Heart left ventricle (tissue), 16 donors: ENCODE measurements at places on chromosomes 16 and 17.
A peak's percentile ranks its signal among the peaks of the same experiment; 100 is the strongest.

GRCh38 chr17:77182205-77183172 lies 41.7 kb downstream of the SEC14L1 start:
- no peaks in the 10 kb centered on the region for H3K27me3 ChIP-seq
- no peaks in the 10 kb centered on the region for H3K36me3 ChIP-seq
- peaks cover 87% of the 10 kb centered on the region for H3K4me1 ChIP-seq
- DNase-seq = no peak

DNA sequence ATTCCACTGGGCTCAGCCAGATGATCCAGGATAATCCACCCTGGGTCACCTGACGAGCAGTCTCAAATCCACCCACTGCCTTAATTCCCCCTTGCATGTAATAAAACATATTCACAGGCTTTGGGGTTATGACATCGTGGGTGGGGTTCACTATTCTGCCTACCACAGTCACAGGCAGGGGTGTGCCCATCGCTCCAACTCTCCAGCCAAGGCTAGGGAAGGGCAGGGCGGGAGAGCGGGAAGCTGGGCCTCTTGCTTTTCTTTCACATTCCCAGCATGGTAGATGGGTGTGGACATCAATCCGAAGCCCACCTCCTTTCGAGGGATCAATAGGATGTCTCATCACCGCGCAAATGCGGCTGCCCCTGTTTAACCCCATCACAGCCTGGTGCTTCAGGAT lies 12.7 kb upstream of the CD300LD start:
- H3K4me1 ChIP-seq = no peaks in the 10 kb centered on the region
- H3K4me3 ChIP-seq = no peak overlapping the region
- H3K36me3 ChIP-seq = no peaks in the 10 kb centered on the region
- DNase-seq = no peak
- H3K27me3 ChIP-seq = no peaks in the 10 kb centered on the region

DNA sequence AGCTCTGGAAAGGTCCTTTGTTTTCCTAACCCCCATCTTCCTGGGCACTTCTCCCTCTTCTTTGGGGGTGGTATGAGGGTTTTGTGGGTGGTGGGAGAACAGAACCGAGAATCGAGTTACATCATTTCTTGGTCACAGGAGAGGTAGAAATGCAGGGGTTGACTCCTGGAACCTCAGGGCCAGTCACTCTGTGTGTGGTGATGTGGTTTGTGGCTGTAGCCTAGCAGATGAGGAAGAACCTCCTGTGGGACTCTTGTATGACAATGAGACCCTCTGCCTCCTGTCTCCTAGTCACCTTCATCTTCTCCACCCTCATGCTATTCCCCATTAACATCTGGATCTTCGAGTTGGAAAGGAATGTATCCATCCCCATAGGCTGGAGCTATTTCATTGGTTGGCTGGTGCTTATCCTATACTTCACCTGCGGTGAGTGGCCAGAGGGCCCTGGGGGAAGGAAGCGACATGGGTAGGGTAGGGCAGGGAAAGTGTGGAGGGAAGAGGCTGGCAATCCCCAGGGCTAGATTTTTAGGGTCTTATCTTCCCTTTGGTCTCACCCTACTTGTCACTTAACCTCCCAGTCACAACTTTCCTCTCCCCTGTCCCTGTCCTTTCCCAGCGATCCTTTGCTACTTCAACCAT lies 5.5 kb downstream of the ODF4 start:
- H3K4me1 ChIP-seq = no peaks in the 10 kb centered on the region
- DNase-seq = no peak
- no peak overlapping the region for H3K4me3 ChIP-seq
- H3K27ac ChIP-seq = no peak overlapping the region
- H3K27me3 ChIP-seq = no peaks in the 10 kb centered on the region

- H3K4me3 ChIP-seq = peak overlapping the region; percentile 69
- H3K27ac ChIP-seq = no peak overlapping the region
Measured at GRCh38 chr17:75842963-75843576, 1.1 kb downstream of the UNC13D start.

DNA sequence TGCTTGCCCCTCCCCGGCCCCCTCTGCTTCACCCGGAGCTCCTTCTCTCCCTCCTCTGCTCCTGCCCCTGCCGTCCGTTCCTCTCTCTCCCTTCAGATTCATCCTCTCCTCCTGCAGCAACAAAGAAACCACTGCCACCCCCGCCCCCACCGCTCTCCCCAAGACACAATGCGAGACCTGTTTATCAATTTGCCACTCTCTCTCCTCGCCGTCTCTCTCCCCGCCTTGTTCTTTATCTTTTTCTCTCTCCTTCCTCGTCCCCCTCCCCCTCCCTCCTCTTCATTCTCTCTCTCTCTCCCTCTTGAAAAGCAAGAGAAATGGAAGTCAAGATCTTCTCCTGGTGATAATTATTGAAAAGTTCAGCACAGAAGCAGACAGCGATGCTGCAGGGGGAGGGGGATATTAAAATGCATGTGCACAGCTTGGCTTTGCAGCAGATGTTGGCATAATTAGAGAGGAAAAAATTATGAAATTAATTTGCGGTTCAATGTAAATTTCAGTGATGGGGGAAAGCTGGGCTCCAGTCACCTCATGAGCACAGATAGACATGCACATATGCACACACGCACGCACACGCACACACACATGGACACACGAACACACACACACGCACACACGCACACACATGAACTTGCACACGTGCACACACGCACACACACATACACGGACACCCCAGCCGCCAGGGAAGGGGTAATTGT lies 58.1 kb upstream of the CBFA2T3 start:
- H3K27ac ChIP-seq = no peak overlapping the region
- no peaks in the 10 kb centered on the region for H3K4me1 ChIP-seq
- H3K27me3 ChIP-seq = peaks cover 4% of the 10 kb centered on the region

DNA sequence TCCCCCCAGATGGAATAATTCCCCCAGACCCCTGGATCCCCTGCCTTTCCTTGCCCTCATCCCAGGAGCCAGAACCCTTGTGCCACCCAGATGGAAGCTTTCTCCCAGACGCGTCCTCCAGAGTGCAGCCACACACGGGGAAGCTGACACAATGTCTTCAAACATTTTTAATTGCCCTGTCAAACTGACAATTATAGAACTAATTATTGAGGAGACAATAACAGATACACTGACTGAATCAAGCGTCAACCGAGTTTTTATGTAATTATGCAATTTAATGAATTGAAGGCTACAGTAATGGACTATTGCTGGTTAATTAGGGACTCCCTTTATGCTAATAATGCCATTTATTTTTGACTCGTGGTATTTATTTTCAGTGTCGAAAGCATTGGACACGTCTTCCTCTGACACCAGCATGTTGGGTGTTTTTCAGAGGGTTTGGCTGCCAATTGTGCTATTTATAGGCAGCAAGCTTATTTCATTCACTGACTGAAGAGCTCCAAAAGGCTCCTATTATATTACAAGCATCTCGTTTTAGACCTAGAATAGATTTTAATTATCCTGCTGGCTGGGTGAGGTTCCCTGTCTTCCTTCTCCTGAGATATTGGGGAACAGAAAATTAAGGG lies 298.2 kb upstream of the C16orf82 start:
- no peaks in the 10 kb centered on the region for H3K36me3 ChIP-seq
- H3K4me3 ChIP-seq = no peak overlapping the region
- no peaks in the 10 kb centered on the region for H3K4me1 ChIP-seq
- H3K27ac ChIP-seq = no peak overlapping the region
- DNase-seq = no peak
- H3K27me3 ChIP-seq = no peaks in the 10 kb centered on the region

DNA sequence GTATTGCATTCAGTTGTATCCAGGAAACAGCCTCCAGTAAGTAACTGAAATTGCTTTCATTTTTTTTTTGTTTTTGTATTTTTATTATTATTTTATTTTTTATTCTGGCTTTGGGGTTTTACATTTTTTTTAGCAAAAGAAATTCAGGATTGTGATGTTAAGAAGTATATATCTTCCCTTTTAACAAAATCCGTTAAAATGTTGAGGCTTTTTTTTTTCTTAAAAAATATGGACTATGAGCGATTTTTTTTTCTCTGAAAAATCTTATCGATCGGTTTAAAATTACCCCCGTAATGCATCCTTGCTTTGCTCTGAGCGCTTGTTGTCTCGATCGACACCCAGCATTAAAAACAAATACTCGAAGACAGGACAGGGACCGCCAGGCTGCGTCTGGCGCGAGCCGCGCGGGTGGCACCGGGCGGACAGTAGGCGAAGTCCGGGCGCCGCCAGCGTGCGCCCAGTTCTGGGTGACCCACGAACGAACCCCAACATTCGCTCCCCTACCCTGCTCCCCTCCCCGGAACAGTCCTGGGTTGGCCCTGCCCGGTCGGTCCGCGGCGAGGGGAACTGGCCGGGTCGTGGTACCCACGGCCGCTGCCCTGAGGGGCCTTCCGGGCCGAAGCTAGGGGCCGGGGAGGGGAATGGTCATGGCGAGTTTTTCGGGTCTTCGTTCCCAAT lies 482 bp downstream of the BAHCC1 start:
- H3K27me3 ChIP-seq = no peaks in the 10 kb centered on the region
- DNase-seq = no peak
- H3K4me1 ChIP-seq = peaks cover 26% of the 10 kb centered on the region
- peak overlapping the region; percentile 97 for H3K27ac ChIP-seq
- H3K36me3 ChIP-seq = no peaks in the 10 kb centered on the region

GRCh38 chr16:85359147-85359822 lies 247.0 kb upstream of the CIBAR2 start:
- no peaks in the 10 kb centered on the region for H3K36me3 ChIP-seq
- DNase-seq = no peak
- no peak overlapping the region for H3K27ac ChIP-seq
- no peaks in the 10 kb centered on the region for H3K4me1 ChIP-seq
- H3K27me3 ChIP-seq = no peaks in the 10 kb centered on the region
- H3K4me3 ChIP-seq = no peak overlapping the region

DNA sequence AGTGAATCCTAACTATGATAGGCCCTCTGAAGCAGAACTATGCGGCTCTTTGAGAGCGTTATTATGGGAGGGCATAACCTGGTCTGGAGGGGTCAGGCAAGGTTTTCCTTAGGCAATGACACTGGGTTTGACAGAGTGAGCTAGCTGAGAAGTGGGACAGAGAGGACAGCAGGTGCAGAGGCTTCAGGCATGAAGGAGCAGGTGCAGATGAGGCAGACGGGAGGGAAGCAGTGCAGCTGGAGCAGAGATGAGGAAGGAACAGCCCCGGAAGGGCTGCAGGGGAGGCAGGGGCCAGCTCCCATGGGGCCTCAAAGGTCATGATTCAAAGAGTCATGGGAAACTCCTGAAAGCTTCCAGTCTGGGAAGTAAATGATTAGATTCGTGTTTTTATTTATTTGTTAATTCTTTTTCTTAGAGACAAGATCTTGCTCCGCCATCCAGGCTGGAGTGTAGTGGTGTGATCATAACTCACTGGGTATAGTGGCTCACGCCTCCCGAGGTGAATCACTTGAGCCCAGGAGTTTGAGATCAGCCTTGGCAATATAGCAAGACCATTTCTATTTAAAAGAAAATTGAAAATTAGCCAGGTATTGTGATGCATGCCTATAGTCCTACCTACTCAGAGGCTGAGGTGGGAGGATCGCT lies 5.4 kb downstream of the MARCHF10 start:
- no peak overlapping the region for H3K27ac ChIP-seq
- no peak overlapping the region for H3K4me3 ChIP-seq
- H3K4me1 ChIP-seq = no peaks in the 10 kb centered on the region
- DNase-seq = no peak
- no peaks in the 10 kb centered on the region for H3K36me3 ChIP-seq
- H3K27me3 ChIP-seq = peaks cover 3% of the 10 kb centered on the region

DNA sequence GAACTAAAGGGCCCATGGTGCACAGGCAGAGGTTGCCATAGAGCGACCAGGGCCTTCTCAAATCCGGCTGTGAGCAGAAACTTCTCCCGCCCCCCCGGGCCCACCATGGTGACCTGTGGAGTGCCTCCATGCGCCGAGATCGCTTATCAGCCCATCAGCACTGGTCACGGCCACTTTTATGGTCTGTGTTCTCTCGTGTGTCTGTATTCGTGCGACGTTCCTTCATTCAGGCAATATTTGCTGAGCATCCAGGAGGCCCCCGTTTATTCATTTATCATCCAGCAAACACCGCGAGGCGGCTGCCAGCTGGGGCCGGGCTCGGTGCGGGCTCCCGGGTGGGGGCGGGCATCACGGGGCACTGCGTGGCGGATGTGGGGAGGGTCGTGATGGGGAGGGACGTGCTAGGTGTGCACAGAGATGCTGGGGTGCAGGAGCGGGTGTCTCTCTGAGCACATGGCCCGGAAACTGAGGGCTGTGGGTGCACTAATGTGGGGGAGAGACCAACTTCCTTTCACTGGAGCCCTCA lies 88.0 kb upstream of the CBX4 start:
- H3K4me1 ChIP-seq = peaks cover 4% of the 10 kb centered on the region
- H3K4me3 ChIP-seq = no peak overlapping the region
- H3K27ac ChIP-seq = no peak overlapping the region
- no peaks in the 10 kb centered on the region for H3K36me3 ChIP-seq
